ENCODE measurements at places on chromosomes 13 and 19.

GRCh38 chr13:44903574-44903985 is 85.7 kb downstream of the NUFIP1 start:
- no peak for DNase-seq

GRCh38 chr13:25977216-25977615 is 74.6 kb downstream of the SHISA2 start:
- no peak for DNase-seq

DNA sequence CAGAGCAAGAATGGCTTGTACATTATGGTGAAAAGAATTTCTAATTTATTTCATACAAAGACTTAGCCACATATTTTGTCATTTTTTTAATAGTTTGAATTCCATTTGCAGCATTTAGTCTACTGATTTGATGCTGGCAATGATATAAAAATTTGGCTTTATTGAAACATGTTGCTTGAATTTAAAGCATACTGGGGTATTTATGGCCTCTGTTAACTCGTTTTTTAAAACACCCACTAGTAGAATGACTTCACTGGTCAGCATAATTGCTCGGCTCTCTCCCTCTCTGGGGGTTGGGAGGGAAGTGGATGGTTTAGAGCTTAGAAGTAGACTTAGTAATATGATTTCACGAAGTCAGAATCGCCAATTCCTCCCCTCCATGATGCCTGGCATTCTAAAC is 354.9 kb upstream of the HTR2A start:
- DNase-seq: no peak

DNA sequence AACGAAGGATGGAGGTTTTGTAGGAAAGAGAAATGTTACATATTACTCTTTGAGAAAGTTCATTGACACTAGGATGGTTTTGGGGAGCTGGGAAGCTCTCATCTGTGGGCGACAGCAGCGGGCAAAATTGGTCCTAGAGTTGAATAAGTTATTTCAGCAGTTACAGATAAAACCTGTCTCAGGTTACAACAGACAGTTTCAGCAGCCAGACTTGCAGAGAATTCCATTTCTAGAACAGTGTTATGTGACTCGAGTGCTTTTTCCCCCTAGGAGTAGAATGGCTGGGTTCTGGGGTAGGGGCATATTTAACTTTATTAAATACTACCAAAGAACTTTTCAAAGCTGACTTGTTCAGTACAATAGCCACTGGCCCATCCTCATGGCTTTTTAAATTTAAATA is 46.7 kb upstream of the UBL3 start:
- no peak for DNase-seq

DNA sequence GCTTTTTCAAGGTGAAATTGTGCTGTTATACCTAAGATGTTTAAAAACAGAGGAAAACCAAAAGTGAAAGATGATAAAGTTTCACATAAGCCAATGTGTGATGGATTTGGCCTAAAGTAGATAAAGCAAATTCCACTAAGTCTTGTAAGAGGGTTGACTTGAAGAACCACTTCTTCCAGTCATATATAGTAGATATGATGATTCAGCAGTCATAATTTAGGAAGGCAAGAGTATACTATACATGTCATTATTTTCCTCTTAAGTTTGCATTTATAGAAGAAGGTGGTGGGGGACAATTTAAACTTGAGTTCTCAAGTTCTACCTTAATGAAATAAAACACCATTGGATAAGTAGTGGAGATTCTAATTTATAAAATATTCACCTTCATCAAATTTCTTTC is 37.3 kb downstream of the PHF11 start:
- DNase-seq: no peak

- DNase-seq: no peak
These were observed 98.7 kb upstream of the KLF5 start for GRCh38 chr13:72960114-72960513.

DNA sequence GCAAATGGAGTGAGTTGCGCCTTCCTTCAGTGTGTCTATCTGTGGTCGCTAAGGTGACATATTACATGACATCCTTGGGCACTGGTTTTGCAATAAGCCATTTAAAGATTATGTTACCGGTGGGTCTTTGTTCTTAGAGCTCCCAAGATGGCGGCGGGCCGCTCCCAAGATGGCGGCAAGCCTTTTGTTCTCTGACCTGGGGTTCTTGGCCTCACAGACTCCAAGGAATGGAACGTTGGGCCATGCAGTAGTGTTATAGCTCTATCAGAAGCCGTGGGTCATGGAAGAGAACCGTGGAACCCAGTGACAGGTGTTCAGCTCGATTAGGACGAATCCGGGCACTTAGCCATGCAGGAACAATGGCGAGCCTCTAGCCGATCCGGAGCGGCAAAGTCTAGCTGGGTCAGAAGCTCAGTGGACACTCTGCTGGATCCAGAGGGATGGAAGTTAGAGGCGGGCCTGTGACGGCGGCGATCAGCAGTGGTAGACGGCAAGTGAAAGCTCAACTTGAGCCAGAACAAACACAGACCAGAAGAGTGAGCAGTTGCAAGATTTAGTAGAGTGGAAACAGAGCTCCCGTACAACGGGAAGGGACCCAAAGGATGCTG is 188.6 kb downstream of the TEX29 start:
- DNase-seq: no peak

DNA sequence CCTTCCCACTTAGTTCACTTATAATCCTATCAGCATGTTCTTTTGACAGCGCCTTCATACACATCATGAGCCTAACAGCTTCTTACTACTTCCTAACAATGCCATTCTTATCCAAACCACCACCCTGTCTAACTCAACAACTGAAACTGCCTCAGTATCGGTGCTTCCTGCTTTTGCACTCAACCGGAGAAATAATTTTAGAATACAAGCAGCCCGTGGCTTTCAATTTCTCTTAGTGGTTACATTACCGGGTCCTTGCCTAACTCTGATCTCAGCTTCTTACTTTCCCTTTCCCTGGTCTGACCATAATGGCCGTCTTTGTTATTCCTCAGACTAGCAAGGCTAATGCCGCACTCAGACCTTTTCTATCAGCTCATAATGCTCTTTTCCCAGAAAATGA is 17.0 kb downstream of the ZFP82 start:
- no peak for DNase-seq

- no peak for DNase-seq
These were observed 31.2 kb downstream of the ZNF536 start for GRCh38 chr19:30403203-30403985.

DNA sequence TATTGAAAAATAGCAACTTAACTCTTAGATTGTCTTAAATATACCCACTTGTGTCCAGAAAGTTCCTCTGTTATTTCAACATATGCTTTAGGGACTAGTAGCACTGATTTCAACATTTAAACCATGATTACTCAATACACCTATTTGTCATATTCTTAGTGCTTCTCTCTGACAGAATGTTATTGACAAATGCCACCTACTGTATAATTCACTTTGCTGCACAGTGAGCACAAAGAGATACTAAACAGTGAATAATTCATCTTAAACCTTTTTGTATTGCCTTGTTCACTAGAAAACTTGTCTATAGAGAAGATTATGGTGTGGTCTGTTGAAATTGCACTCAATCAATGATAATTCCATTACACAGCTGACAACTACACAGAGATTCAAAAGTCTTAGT is 692.6 kb downstream of the PCDH17 start:
- DNase-seq: no peak

GRCh38 chr13:50085063-50085462 is 69.8 kb downstream of the KCNRG start:
- no peak for DNase-seq

- DNase-seq: no peak
These were observed 68.6 kb downstream of the CELF5 start for GRCh38 chr19:3292958-3293529.

DNA sequence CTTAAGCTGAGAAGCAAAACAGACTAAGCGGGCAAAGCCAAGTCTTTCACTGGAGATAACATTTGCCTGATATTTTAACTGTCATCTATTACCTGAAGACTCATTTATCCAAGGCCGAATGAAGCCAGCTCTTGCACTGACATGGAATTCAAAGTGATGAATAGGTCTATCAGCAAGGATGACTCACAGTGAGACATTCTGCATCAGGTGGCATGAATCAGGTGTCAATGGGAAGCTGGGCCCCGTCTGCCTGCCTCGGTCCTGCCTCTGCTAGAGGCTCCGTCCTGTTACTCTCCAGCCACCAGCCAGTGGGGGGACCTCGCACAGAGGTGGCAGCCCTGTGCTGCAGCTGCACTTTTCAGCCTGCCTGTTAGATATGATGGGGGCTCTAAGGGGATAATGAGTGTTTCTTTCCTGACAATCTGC is 23.5 kb downstream of the STARD13 start:
- DNase-seq: no peak

GRCh38 chr19:46579361-46579879 is 21.7 kb upstream of the CALM3 start:
- no peak for DNase-seq

DNA sequence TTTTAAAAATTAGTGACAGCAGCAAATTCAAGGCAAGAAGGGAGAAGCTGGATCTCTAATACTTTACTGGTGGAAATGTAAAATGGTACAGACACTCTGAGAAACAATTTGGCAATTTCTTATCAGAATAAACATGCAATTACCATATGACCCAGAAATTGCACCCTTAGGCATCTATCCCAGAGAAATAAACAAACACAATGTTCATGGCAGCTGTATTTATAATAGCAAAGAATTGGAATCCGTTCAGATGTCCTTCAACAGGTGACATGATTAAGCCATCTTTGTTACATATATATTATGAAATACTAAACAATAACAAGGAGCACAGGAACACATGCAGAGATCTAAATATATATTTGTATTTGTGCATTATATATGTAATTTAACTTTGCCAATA is 756.5 kb downstream of the SLITRK1 start:
- no peak for DNase-seq

- DNase-seq: no peak
These were observed 1741.5 kb downstream of the PCDH9 start for GRCh38 chr13:65488606-65489005.

- no peak for DNase-seq
These were observed 82.5 kb downstream of the DHRS12 start for GRCh38 chr13:51721496-51721895.

DNA sequence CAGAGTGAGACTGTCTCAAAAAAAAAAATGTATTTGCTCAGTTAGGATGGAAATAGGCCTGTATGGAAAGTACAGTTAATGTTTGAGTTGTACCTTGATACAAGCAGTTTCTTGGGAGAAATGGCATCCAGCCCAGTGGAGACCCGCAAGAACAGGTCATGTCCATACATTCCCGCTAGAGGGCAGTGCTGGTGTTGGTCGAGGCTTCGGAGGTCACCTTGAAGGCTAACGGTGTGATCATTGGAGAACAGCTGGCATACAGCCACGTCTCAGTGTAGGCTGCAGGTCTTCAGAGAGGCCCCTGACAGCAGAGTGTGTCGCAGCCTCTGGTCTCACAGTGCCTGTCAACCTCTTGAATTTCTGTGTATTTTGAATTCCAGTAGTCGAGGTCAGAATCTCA is 7.5 kb downstream of the ZNF610 start:
- DNase-seq: no peak

DNA sequence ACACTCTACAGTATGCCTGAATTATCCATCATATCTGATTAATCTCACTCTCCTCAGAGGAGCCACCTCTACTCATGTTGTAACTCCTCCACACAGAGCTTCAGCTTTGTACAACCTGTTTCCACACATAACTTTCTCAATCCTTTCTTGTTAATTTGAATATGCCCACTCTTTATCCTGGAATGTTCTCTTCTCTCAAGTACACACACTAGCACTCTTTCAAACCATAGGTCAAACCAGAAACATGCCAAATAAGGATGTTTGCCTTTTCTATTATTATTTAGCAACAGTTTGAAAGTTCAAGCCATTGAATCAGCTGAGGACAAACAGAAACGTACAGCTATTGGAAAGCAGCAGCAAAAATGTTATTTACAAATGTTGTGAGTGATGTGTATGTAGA is 110.3 kb downstream of the MIPEP start:
- no peak for DNase-seq

DNA sequence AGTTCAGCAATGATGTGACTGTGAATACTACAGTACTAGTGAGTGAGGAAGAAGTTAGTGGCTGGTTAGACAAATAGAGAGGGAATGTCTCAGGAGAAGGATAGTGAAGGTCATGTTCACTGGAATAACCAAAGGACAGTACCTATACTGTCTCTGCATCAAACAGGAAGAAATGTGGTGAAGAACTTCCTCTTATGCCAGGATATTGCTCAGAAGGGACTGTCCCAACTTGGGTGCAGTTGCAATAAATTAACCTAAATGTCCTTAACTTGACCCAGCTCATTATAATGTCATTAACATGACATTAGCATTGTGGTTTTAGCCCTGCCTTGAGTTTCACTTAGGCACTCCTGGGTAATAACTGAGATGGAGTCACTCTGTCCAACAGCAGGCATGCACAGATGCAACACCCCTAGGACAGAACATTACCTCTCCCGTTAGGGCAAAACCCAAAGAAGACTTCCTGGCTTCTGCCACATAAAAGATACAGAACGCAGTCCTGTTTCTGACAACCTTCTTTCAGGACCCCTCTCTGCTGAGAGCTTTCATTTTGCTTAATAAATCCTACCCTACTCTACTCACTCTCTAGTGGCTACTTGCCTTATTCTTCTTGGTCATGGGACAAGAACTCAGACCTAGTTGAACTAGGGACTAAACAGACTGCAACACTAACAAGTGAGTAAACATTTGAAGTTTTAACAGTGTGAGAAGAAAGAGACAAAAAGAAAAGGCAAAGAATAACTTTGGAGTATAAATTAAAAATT is 1591.6 kb upstream of the MIR17HG start:
- no peak for DNase-seq

GRCh38 chr13:34214686-34215085 is 396.7 kb downstream of the RFC3 start:
- no peak for DNase-seq

Data from HS-5 (cell line).